ENCODE measurements at places on chromosomes 3 and 15. TPM values are rescaled to one million over a fixed set of nuclear protein-coding genes. Genes with fewer than 3 reads are reported as not detected.

Gene SLC9A9
- 9.5 TPM for total RNA-seq

Gene NEK4
- total RNA-seq: 38.2 TPM

Gene ZNF80
- total RNA-seq: not detected

Gene GPR149
- total RNA-seq: not detected

Gene C3orf49
- not detected for total RNA-seq

Gene PLA2G4D
- not detected for total RNA-seq

Gene KLHDC8B
- 28.8 TPM for total RNA-seq

Gene OGG1
- total RNA-seq: 23.5 TPM

Gene SH2D7
- total RNA-seq: not detected

Gene COMMD2
- 24.6 TPM for total RNA-seq

Gene RTP3
- not detected for total RNA-seq

Gene SCN5A
- 0.56 TPM for total RNA-seq

Gene GXYLT2
- total RNA-seq: 2.6 TPM

All from aortic smooth muscle cell (primary cell).